Mucosa of descending colon (tissue), 3 donors: ENCODE measurements at places on chromosomes 13 and 19. TPM values are rescaled to one million over a fixed set of nuclear protein-coding genes. Genes with fewer than 3 reads are reported as not detected.

GRCh38 chr19:2288818-2289713 is 7.1 kb upstream of the PEAK3 start:
- DNase-seq, result no peak

Gene AKAP8
- 37.8 TPM for total RNA-seq

Gene PLVAP
- total RNA-seq, result 22.2 TPM

GRCh38 chr19:49539192-49539952 is 11.6 kb downstream of the RCN3 start:
- DNase-seq, result no peak

- DNase-seq, result no peak
Observed at GRCh38 chr19:4997297-4997696, 28.4 kb downstream of the KDM4B start.

Gene RINL
- total RNA-seq, result 3.8 TPM

GRCh38 chr13:20696073-20696472 is 7.4 kb upstream of the IL17D start:
- no peak for DNase-seq

- no peak for DNase-seq
Observed at GRCh38 chr19:42275103-42275502, 6.1 kb downstream of the CIC start.

DNA sequence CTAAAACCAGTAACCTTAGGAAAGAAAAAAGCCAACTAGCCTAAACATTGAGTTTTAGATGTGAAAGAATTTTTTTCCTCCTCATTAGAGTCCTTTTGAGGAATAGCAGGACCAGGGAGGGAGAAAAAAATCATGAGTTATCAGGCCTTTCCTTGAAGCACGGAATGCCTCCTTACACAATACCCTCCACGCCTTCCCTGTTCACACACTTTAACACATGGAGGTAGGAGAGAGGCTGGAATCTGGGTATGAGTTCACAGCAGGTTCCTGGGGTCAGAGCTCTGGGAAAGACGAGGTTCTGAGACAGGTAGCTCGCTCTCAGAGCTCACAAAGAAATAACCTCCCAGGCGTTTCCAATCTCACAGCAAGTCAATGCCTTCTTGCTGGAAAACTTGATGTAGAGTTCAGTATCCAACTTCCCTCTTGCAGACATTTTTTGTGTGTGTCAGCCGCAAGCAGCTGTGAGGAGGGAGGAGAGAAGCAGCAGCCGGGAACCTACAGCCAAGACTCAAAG is 716 bp downstream of the ZNF573 start:
- no peak for DNase-seq

GRCh38 chr13:24261566-24261965 is 47.8 kb upstream of the C1QTNF9 start:
- DNase-seq, result no peak

GRCh38 chr19:13104360-13104847 is 1.7 kb upstream of the LYL1 start:
- DNase-seq, result peak; percentile 69

DNA sequence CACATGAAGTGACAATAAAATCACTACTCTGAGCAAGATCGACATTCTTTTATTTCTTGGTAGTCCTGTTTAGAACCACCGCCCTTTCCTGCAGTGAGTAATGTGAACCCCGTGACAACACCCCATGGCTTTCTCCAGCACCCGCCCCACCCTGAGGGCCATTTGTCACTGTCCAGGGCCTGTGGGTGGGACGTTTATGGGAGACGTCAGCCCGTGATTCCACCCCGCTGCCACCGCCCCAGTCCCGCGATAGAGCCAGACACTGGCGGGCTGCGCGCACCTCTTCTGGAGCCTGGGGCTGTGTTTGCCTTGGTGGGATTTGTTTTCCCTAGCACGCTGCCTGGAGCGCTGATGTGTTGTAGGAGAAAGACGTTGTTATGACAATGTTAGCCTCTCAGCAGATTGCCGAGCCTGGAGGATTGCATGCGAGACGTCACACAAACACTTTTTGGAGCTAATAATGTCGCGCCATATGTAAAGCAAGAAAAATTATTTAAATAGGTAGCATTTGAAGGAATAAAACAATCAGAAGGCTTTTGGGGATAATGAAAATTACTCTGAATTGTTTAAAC is 263.7 kb downstream of the TEX29 start:
- peak; percentile 70 for DNase-seq

- no peak for DNase-seq
Observed at GRCh38 chr19:48183356-48183755, 12.9 kb downstream of the ZSWIM9 start.

- no peak for DNase-seq
Observed at GRCh38 chr19:2207008-2207407, 29.1 kb downstream of the PLEKHJ1 start.

Gene GFY
- total RNA-seq, result not detected

Gene KLK12
- 1.0 TPM for total RNA-seq

Gene BEST2
- 167 TPM for total RNA-seq

- DNase-seq, result no peak
Observed at GRCh38 chr13:84118839-84119409, 236.7 kb upstream of the SLITRK1 start.

Gene FXYD1
- 15.4 TPM for total RNA-seq

Gene ZNF699
- total RNA-seq, result 6.2 TPM

GRCh38 chr13:72514146-72514545 is 213.3 kb downstream of the MZT1 start:
- DNase-seq, result no peak

DNA sequence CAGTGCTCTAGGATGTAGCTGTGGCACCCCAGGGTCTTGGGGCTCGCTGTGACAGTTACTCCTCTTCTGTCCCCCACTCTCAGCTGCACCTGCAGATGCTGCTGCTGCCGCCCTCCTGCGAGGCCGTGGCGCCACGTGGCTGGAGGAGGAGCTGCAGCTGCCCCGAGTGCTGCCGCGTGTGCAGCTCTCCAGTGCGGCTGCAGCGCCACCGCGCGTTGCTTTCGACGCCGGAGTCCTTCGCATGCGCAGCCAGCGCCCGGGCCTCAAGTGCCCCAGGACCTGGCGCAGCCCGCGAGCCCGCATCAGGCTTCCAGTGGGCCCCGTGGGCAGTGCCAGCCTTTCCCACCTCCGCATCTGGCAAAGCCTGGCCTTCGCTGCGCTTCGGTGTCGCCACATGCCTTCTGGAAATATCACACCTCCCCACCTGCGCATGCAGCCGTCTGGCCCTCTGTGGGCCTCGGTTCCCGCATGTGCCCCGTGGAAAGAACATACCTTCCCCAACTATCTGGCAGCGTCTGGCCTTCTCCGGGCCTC is 692 bp upstream of the ZNF580 start:
- DNase-seq, result peak; percentile 65

Gene MYO1F
- total RNA-seq, result 21.0 TPM

GRCh38 chr13:109666656-109667055 is 119.7 kb downstream of the IRS2 start:
- no peak for DNase-seq

Gene LAIR1
- total RNA-seq, result 17.1 TPM

Gene PCSK4
- total RNA-seq, result 7.5 TPM

DNA sequence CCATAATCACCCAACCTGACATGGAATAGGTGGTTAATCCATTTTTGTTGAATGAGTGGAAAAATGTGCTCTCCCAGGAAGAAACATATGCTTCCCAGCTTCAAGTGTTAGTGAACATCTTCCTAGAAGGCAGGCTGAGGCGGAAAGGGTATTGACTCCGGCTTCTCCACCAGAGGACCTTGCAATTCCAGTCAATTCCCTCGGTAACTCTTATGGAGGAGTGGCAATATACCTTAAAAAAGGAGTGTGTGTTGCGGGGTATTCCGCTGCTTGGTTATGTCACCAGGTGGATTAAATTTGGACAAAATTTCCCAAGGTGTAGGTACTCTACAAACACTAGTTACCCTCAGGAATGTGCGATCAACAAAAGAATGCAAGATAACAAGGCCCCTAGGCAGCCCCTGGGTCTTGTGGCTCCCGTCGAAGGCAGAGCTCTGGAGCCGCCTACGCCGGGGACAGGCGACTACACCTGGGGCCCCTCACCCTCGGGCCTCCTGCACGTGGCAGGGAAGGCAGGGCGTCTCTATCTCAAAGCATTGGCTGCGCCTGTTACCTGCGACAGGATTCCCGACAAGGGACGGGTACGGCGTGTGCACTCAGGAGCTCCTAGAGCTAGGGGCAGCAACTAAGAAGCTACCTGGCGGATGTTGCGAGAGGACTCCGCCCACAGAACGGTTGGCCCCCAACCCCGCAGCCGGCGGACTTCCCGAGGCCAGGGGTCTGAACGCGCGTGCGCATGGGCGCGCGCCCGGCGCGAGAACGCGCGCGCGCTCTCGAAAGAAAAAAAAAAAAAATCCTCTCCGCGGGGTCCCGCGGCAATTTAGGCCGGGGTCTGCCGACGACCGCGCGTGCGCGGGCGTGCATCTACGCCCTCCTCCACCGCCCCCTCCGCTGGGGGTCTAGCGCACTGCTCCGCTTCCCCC is at the start of gene WDR87:
WDR87 (minus strand) TSS at position 649 of the 923 bp plus-strand sequence. CDS start 8,355 bp downstream, outside the sequence.
- DNase-seq, result peak; percentile 55

Gene CDX2
- total RNA-seq, result 240 TPM

Gene DCT
- total RNA-seq, result 0.95 TPM

Gene PTH2
- total RNA-seq, result not detected

GRCh38 chr19:49133621-49134454 is 14.5 kb downstream of the PPFIA3 start:
- DNase-seq, result peak; percentile 83

Gene LGALS7
- total RNA-seq, result not detected

Gene ANKLE1
- 1.9 TPM for total RNA-seq

GRCh38 chr19:49333811-49334288 is 1.4 kb upstream of the CD37 start:
- peak; percentile 42 for DNase-seq

DNA sequence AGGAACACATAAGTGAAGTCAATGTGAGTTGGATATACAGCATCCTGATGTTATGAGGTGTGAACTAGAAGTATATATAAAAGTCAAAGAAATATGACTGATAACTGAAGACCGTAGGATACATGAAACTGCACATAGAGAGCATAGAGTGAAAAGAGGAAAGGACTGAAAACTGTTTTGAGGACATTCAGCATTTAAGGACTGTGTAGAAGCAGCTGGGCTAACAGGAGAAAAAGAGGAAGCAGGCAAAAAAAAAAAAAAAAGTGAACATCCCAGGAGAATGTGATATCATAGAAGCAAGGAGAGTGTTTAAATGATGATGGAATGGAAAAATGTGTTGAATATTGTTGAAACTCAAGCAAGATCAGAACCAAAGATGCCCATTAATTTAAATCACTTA is 363.5 kb downstream of the PCDH20 start:
- DNase-seq, result no peak

DNA sequence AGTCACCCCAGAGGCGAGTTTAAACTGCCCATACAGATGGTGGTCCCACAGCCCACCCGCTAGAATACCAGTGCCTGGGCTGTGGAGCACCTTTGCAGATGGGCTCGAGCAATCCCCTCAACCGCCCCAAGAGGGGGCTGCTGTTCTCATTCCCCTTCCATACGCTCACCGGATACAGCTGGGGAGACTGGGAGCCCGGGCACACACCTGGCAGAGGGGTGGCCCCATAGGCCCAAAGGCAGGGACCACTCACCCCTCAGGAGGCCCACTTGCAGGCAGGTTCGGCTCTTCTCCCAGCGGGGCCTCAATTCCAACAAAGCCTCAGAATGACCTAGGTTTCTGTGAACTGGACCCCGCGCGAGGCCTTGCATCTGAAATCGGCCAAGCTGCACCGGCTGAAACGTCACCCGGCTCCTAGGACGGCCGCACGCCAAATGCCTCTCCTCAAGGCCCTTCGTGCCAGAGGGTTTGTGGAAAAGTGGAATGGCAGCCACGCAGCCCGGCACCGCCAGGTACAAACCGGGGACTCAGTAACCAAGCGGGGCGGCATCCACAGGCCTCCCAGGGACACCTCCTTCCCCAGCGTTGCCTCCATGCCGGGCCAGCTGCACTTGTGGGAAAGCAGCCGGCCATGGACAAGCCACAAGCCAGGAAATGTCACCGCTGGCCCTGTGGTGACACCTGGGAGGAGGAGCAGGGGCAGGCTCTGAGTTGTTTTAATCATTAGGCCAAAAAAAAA is 18.7 kb downstream of the MLLT1 start:
- peak; percentile 39 for DNase-seq

Gene OR7A5
- not detected for total RNA-seq

DNA sequence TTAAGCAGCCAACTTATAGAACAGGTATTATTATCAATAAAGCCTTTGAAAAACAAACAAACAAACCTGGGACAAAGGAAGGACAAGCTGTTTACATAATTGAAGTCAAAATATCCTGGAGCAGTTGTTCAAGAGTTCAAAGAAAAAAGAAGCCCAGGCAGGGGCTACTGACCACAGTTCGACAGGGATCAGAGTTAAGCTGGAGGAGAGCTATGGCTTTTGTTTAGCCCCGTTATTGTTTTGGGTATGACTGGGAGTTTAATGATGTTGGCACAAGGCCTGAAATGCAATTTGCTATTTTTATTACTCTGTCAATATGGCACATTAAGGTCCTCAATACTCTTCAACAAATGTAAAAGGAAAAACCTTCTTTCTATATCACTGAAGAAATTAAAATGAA is 624.4 kb upstream of the KLHL1 start:
- DNase-seq, result no peak

Gene HCN2
- 0.17 TPM for total RNA-seq

GRCh38 chr13:29536853-29537252 is 58.6 kb downstream of the SLC7A1 start:
- DNase-seq, result no peak

- no peak for DNase-seq
Observed at GRCh38 chr13:50275392-50276063, 260.3 kb downstream of the KCNRG start.

Gene NLRP7
- not detected for total RNA-seq

Gene NXNL1
- total RNA-seq, result not detected

GRCh38 chr13:98515818-98516465 is 61.0 kb downstream of the STK24 start:
- no peak for DNase-seq

GRCh38 chr19:4744451-4745174 is 21.0 kb upstream of the DPP9 start:
- no peak for DNase-seq

DNA sequence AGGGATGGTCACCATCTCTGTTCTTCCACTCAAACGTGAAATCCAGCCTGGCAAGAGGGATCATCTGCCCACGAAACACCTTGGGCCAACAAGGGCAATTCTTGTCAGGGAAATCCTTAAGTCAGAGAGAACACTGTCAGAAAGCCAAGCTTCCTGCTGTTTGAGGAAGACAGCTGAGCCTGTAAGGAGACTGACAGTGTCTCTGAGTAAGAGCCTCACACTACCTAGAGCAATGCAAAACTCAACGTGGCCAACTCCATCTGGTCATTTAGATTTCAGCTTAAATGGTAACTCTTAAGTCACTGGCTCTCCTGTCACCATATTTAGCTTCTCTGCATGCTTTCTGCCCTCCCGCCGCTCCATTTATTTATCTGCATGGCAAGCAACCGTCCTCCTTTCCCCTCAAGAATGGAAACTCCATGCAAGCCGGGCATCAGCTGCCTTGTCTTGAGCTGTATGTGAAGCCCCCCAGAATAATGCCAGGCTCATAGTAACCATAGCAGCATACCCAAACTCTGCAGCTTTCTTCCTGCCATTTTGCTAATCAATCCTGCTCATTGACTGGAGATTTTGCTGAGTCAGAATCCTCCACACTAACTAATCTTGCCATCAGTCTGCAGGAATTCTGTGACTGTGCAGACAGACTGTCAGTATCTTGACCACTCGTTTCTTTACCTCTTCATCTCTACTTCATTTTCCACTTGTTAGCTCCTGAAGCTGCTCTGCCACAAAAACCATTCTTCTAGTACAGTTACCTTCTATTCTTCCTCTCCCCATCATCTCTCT is 159.8 kb downstream of the IRS2 start:
- no peak for DNase-seq

Gene IFNL1
- total RNA-seq, result not detected

GRCh38 chr19:35721374-35721773 is 3.6 kb downstream of the KMT2B start:
- no peak for DNase-seq
